CD4-positive, alpha-beta T cell (primary cell): ENCODE measurements at places on chromosomes 11 and 22. TPM values are rescaled to one million over a fixed set of nuclear protein-coding genes. Genes with fewer than 3 reads are reported as not detected.

FDXACB1 gene
- 3.9 TPM for total RNA-seq

SLC35F2 gene
- 2.8 TPM for total RNA-seq

RAB3IL1 gene
- not detected for total RNA-seq

SLC37A2 gene
- total RNA-seq: 0.34 TPM

OR52J3 gene
- total RNA-seq: not detected

OTOG gene
- total RNA-seq: not detected

CASP5 gene
- total RNA-seq: not detected

SOX10 gene
- not detected for total RNA-seq

SAA1 gene
- total RNA-seq: not detected

CDHR5 gene
- total RNA-seq: not detected

CHKB gene
- 152 TPM for total RNA-seq

KCNA4 gene
- not detected for total RNA-seq

MOGAT2 gene
- not detected for total RNA-seq

SLC7A4 gene
- not detected for total RNA-seq

SMC1B gene
- total RNA-seq: not detected

C11orf87 gene
- not detected for total RNA-seq

LRRC74B gene
- total RNA-seq: not detected

OVOL1 gene
- total RNA-seq: 0.52 TPM

OR52A1 gene
- total RNA-seq: not detected

OR51B4 gene
- not detected for total RNA-seq

INPP5J gene
- 0.69 TPM for total RNA-seq

ST14 gene
- total RNA-seq: 0.31 TPM

OR2AG1 gene
- total RNA-seq: not detected

TMPRSS13 gene
- total RNA-seq: 1.4 TPM

KCTD21 gene
- total RNA-seq: 6.5 TPM

CEND1 gene
- not detected for total RNA-seq

CTSW gene
- total RNA-seq: 21.6 TPM

OR52E8 gene
- not detected for total RNA-seq

CATSPERZ gene
- total RNA-seq: not detected

NXPE1 gene
- total RNA-seq: not detected

MISFA gene
- 0.56 TPM for total RNA-seq

DEFB131B gene
- not detected for total RNA-seq

OR2D2 gene
- not detected for total RNA-seq

TMEM86A gene
- 8.5 TPM for total RNA-seq

CATSPER1 gene
- total RNA-seq: not detected

OR4C13 gene
- not detected for total RNA-seq

CALCB gene
- 0.39 TPM for total RNA-seq

SYNGR1 gene
- total RNA-seq: 0.44 TPM

LRP5 gene
- total RNA-seq: 2.9 TPM

IGSF9B gene
- 24.3 TPM for total RNA-seq

KRTAP5-1 gene
- total RNA-seq: not detected

FIBIN gene
- total RNA-seq: not detected

MS4A4A gene
- total RNA-seq: not detected

ABCC8 gene
- not detected for total RNA-seq

KCNJ5 gene
- 0.05 TPM for total RNA-seq

NAALAD2 gene
- not detected for total RNA-seq

WT1 gene
- total RNA-seq: not detected

APOA4 gene
- not detected for total RNA-seq

RIC3 gene
- 57.6 TPM for total RNA-seq

BLID gene
- not detected for total RNA-seq
